ENCODE measurements at places on chromosomes 13 and 19.

DNA sequence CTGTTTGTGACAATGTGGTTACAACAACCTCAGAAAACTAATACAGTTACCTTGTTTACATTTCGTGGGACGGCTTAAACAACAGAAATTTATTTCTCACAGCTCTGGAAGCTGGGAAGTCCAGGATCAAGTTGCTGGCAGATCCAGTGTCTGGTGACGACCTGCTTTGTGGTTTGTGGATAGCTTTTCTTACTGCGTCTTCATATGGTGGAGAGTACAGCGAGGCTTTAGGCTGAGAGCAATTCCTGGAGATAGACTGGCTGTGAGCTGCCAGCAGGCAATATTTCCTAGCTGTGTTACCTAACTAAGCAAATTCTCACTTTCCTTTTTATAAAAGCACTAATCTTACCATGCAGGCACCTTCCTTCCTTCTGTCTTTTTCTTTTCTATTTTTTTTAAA lies 1203.5 kb upstream of the PRR20A start:
- DNase-seq = no peak

GRCh38 chr19:13241231-13242104 lies 91.3 kb downstream of the IER2 start:
- no peak for DNase-seq

DNA sequence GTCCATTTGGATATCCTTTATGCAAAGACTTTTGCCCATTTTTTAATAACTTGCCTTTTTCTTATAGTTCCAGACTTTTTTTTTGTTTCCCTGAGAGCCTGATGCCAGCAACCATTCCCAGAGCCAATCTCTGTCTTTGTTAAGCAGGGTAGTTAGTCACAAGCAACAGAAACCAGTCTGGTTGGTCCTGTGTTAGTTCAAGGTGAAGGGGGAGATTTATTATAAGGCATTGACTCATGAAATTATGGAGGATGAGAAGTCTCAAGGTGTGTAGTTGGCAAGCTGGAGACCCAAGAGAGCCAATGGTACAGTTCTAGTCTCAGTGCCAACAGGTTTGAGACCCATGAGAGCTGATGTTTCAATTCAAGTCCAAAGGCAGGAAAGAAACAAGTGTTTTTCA lies 33.0 kb downstream of the GPR12 start:
- no peak for DNase-seq

GRCh38 chr19:16223746-16224145 lies 26.0 kb downstream of the AP1M1 start:
- DNase-seq = no peak

DNA sequence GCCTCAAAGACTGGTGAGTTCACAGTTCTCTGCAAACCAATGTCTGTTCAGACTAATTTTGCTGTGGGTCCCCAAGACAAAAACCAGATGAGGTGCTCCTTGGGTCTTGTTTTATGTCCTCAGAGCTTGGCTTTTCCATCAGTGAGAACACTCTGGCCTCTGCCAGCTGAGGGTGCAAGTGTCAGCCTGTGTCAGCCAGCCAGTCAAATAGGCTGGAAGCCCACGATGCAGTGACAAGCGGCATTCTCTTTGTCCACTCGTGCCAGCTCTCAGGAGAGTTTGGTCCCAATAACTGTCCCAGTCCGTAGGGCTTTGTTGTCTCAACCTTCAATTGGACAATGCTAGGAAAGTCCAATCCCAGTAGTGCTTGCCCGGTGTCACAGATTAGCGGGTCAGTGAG lies 9.4 kb upstream of the AKT2 start:
- no peak for DNase-seq

Data from fibroblast of skin of abdomen (primary cell).